Esophagus squamous epithelium (tissue), 5 donors: ENCODE measurements at places on chromosomes 13 and 19.

DNA sequence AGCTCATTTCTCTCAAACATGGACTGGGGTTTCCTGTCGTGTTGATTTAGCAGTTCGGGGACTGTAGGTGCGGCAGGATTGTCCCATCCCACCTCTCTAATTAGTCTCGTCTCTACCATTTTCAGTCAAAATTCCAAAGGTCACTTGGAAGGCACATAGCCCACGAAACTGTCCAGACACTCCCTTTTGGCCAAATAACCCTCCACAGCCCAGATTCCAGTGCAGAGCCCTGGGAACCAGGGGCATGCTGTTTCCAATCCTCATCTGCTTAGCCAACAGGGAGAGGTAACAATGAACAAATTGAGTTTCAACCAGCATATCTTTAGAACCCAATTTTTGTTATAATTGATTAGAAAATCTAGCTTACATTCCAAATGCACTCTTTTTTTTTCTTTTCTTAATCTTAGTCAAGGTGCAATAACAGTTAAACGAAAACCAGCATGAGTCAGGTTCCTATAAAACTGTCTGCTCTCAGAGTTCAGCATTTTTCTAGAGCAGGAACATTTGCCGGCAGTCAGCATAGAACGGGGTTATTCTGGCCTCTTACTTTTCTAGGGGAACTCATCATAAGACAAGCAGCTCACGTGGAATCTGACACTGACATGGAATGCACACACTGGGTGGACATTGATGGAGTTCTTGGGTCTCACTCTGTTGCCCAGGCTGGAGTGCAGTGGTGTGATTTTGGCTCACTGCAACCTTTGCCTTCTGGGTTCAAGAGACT lies 14.4 kb upstream of the CEBPA start:
- DNase-seq = no peak

DNA sequence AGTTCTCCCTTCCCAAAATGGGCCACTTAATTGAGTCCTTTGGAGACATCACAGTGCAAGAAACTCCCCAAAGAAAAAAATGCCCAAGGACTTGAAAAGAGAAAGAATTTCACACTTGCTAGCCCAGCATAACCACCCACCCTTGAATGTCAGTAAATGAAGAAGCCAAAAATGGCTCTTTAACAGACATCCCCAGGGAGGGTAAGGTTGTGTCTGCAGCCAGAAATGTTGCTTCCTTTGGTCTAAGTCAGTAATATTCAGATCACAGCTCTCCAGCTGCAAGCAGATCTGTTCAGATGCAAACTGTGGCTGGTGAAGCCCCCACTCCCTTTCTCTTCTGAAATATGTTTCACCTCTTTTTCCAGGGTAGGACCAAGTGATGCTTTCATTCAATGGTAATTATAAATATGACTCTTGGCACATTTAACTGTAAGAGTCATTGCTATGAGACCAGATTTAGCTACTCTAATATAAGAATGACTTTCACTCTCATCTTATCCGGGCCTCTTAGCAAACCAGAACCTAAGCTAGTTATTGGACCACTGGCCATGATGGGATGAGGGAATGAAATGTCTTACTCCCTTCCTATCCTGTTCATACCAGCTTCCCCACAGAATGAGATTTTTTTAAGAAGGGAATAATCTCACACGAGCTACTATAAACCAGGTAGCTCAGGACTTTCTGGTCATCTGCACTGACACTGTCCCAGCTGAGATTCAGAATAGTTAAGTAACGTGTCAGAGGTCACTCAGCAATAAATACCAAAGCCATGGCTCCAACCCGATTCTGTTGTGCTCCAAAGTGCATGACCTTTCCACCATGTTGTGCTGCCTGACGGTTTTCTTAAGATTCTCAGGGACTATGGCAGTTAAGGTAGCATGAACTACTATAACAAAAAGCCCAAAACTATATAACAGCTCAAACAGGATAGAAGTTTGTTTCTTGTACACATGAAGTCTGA lies 234.1 kb downstream of the FOXO1 start:
- no peak for DNase-seq

DNA sequence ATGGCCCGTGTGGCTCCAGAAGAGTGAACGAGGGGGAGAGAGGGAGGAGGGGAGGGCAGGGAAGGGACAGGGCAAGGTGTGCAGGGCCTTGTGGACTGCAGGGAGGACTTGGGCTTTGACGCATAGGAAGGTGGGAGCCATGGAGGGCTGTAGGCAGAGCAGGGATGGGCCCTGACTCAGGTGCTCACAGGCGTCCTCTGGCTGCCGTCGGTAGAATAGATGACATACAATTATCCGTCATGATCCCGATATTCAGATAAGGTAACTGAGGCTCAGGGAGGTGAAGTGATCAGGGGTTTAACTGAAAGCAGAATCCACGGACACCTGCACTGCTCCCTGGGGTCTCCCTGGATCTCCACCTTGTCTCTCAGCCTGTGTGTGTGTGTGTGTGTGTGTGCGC lies 3.4 kb downstream of the C3 start:
- DNase-seq = no peak

DNA sequence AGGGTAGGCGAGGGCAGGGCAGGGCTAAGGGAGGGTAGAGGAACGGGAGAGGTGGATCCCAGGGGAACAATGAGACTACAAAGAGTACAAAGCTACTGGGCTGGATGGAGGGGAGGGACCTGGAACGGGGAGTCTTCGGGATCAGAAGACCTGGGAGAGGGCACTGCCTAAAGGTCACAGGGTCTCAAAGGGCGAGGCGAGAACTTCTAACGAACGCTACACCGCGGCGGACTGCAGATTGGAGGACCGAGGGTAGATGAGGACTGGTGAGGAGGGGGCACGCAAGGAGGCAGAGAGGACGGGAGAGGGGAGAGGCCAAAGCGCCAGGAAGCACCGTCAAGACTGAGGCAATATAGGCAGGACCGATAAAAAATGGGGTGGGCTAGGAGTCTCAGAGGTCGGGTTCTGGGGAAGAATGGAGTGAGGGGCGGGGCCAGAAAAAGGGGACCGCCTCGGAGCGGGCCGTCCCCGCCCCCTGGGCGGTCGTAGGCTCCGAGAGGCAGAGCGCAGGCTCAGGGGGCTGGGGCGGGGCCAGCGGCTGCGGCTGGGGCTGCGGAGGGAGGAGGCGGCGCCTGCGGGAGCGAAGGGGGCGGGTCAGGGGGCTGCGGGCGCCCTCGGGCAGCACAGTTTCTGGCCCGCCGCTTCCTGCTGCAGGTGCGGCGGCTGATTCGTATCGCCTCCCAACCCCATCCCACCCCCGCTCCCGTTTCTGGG lies 1.3 kb upstream of the KCNC3 start:
- DNase-seq = no peak

GRCh38 chr13:113115363-113116205 lies 7.0 kb upstream of the F10 start:
- no peak for DNase-seq

GRCh38 chr13:49185264-49185663 lies 34.9 kb upstream of the MLNR start:
- no peak for DNase-seq

- DNase-seq = no peak
Measured at GRCh38 chr19:49887665-49888509, 8.8 kb downstream of the IL4I1 start.

- no peak for DNase-seq
Measured at GRCh38 chr13:46559272-46559805, 6.4 kb downstream of the LRCH1 start.

GRCh38 chr19:8254286-8255001 lies 45.3 kb downstream of the CERS4 start:
- DNase-seq = no peak

GRCh38 chr19:4120559-4121272 lies 3.2 kb downstream of the MAP2K2 start:
- DNase-seq = no peak

- DNase-seq = no peak
Measured at GRCh38 chr19:43362745-43363144, 9.3 kb downstream of the CD177 start.

- DNase-seq = no peak
Measured at GRCh38 chr13:47555235-47555634, 445.8 kb downstream of the SUCLA2 start.

GRCh38 chr13:21833921-21834320 lies 163.0 kb downstream of the FGF9 start:
- DNase-seq = no peak

DNA sequence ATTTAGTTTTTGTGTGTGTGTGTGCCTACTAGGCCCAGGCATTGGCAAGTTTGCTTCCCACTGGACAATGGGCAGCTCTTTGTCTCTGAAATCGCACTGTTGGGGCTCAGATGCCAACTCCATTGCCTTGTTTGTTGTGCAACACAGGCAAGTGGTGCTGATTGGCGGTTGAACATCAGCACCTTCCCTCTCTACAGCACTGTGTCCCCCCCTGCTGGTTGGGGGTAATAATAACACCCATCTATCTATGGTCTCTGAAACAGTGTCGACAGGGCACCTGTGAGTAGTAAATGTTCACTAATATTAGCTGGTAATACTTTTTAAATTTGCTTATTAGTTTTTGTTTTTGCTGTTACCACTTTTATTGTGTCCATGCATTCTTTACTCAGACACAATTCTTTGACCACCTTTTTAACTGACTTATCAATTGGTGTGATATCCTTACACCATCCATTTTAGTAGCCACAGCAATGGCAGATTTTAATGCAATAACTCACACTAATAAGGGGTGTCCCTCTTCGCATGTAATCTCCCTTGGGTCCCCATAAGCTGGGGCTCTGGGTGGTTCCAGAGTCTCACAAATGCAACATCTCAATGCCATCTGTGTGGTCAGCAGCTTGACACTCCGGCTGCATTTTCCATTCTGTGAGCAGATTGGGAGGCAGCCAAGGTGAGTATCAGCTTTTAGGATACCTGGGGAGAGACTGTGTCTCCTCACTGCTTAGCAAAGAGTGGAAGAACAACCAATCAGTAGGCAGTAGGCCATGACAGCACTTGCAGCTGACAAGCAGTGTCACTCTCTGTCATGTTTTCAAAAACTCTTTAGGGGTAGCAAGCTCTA lies 47.7 kb upstream of the UQCRFS1 start:
- DNase-seq = no peak

- no peak for DNase-seq
Measured at GRCh38 chr13:44816701-44817100, 172.6 kb downstream of the NUFIP1 start.

DNA sequence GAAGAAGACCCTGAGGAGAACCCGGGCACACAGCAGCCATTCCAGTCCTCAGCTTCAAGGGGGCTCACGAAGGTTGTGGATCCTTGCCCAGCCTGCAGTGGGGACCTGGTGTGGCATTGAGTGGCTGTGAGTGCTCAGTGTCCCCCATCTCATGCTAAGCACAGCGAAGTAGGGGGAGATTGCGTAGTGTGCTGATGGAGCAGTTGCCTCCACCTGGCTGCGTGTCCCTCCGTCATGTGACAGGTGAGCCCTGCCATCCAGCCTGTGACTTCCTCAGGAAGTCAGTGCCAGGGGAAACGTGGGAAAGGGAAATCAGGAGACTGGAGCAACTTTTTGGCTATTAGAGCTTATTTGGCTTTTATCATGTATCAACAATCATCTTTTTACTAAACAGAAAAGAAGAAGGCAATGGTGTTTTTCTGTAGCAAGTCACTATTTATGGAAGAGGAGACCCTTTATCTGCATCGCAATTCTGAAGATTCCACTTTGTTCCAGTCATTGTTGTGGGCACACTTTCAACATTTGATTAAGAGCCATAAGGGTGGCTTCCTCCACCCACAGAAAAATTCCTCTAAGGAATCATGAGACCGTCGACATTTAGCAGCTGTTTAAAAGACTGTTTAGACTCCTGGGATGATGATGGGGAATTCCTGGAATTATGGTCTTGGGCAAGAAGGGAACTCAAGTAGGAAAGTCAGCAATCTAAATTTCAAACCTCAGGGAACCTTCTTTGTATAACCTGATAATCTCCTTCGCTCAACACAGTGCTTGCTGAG lies 126.8 kb upstream of the SPATA13 start:
- no peak for DNase-seq

GRCh38 chr19:6705931-6706632 lies 14.4 kb downstream of the C3 start:
- DNase-seq = no peak

- no peak for DNase-seq
Measured at GRCh38 chr13:48567515-48568369, 34.9 kb upstream of the RCBTB2 start.

GRCh38 chr13:80955501-80955900 lies 614.6 kb upstream of the SPRY2 start:
- DNase-seq = no peak

GRCh38 chr13:48636550-48636949 lies 17.2 kb upstream of the CYSLTR2 start:
- no peak for DNase-seq

GRCh38 chr13:42363941-42364612 lies 92.1 kb downstream of the AKAP11 start:
- no peak for DNase-seq

DNA sequence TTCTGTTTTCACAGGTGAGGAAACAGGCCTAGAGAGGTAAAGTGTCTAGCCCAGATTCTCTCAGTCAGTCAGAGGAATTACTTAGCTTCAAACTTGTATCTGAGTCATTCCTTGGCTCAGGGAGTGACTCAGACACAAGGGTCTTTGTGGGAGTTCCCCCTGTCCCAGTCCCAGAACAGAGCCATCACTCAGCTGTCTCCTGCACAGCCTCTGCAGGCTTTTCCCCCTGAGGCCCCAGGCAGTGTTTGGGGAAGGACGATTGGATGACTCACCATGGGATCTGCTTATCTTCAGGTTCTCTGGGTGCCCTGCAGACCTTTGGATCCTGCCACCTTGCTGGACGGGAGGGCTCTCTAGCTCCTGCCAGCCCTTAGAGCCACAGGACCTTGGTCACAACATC lies 13.2 kb downstream of the ZNF793 start:
- DNase-seq = no peak

- DNase-seq = no peak
Measured at GRCh38 chr19:56987184-56987583, 132.6 kb upstream of the USP29 start.
